NCI-H524 treated with DMSO at 0.1 percent for 48 hours (cell line): ENCODE measurements at places on chromosomes 2 and 18.

GRCh38 chr2:102010902-102011301, 19.1 kb downstream of the IL1R2 start:
- no peak for DNase-seq

DNA sequence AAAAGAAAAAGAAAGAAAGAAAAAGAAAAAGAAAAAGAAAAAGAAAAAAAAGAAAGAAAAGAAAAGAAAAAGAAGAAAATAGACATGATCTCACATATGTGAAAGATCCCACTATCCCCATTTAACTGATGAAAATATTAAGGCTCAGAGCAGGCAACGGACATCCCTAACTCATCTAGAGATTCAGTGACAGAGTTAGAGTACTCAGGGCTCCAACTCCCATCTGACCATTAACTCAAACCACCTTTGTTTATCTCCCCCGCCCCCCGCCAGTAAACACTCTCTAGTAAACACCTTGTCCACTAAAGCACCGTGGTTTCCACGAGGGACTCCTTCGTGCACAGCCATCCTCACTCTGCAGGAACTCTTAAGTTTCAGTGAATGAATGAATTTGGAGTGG, 142.9 kb downstream of the TGIF1 start:
- no peak for DNase-seq

DNA sequence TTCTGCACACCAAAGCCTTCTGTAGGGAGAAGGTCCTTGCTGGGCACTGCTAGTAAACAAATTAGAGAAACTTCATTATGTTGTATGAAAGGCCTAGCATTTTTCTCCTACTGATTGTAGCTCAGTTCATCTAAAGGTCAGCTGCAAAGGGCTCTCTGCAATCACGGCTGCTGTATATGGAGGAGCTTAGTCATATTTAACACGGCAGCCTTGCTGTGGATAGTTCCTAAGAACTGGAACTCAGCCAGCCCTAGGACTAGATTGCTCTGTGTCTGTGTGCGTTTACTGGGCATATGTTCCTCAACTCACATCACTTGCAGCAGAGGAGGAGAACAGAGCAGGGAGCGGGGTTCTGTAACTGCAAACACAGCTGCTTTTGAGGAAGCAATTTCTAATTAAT, 1103.9 kb upstream of the KLHL29 start:
- no peak for DNase-seq

DNA sequence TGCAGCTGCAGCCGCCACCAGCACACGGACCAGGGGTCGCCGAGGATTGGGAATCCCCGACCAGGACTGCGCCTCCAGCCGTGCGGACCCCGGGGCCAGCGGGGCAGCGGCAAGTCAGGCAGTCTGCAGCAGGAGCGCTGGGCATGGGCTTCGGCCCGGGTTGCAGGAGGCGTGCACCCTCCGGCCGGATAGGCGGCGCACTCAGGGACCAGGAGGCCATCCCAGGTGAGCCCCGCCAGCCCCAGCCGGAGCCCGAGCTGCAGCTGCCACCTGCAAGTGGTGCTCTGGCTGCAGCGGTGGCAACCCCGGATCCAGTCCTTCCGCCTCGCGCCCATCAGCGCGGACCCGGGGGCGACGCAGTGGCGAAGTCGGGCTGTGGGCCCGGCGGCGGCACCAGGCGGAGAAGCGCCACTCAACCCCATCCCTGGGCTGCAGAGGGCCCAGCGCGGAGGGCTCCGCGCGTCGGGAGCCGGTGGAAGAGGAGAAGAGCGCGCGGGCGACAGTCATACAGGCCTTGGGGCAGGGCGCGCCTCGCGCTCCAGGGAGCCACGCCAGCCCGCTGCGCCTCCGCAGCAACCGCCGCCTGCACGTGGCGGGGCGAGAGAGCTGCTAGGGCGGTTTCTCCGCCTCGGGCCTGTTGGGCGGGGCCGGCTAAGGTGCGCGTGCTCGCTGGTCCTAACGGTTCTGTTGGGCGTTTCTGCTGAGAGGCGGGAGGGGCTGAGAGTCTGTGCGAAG, 73.8 kb downstream of the RPIA start:
- DNase-seq, result peak; percentile 0

GRCh38 chr2:206797376-206797775, 32.0 kb downstream of the FASTKD2 start:
- no peak for DNase-seq

DNA sequence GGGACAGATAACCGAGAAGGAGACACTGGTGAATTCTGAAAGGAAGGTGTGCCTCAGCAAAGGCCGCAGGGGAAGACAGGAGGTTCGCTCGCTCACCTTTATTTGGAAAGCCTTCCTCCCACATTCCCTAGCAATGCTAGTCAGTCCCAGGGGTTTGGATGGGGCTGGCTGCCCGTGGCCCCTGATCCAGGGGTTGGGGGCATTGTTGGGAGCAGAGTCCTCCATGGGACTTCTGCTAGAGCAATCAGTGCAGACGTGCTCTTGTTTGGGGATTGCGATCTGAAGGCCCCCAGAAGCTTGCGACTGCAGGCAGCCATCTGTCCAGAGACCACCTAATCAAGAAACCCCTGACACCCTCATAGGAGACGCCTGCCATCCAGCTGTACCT, 6.0 kb upstream of the CYP27C1 start:
- DNase-seq, result no peak

DNA sequence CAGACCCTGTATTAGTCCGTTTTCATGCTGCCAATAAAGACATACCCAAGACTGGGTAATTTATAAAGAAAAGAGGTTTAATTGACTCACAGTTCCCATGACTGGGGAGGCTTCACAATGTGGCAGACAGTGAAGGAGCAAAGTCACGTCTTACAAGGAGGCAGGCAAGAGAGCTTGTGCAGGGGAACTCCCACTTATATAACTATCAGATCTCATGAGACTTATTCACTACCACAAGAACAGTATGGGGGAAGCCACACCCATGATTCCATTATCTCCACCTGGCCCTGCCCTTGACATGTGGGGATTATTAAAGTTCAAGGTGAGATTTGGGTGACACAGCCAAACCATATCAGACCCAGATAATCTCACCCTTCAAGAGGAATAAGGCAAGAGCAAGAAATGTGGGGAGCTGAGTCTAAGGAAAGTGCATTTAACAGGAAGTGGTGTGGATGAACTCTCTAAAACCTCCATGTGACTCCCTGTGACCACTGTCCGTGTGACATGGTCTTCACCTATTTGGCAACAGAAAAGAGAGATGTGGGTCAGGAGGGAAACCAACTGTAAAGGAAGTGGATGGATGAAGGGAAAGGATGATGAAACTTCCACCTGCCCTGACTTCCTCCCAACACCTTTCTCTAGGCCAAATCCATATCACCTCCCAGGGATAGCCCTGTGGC, 110.6 kb downstream of the ATL2 start:
- DNase-seq, result no peak

- no peak for DNase-seq
These were observed 111.0 kb upstream of the MAP4K3 start for GRCh38 chr2:39547811-39548719.

GRCh38 chr2:118430510-118431164, 342.4 kb downstream of the INSIG2 start:
- no peak for DNase-seq

- no peak for DNase-seq
These were observed 715.8 kb downstream of the ERBB4 start for GRCh38 chr2:211822686-211823335.

DNA sequence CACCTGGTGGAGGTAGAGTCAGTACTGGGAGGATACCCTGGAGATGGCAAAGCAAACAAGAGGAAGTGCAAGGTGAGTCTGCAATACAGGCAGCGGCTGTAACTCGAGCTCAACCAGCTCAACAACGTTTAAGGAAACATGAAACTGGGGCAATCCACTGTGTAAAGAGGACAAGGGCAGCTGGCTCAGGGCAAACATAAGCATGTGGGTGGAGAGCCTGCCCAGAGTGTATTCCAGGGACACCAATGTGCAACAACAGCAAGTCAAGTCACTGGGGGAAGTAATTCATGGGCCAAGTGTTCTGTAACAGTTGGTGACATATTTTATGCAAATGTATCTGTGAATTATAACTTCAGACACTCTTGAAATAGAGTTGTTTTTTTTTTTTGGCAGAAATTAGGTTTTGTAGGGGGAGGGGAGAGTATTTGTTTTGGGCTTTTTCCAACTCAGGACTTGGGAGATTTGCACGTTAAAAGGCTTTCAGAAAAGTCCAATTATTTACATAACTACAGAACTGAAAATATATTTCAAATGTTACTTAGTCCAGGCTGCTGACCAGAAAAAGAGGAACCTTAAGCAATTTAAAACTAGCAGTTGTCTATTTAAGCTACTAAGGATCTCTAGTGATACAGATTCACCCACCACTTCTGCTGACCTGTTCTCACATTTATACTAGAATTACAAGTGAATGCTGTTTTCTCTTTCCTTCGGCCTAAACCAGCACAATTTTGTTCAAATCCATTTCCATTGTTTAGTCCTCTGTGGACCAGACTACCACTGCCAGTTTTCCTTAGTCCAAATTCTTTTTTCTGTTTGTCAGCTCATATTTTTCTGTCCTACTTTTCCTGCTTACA, 18.6 kb downstream of the NRXN1 start:
- DNase-seq, result peak; percentile 99

- no peak for DNase-seq
These were observed 166.2 kb upstream of the VRK2 start for GRCh38 chr2:57880446-57880845.

- no peak for DNase-seq
These were observed 352.8 kb downstream of the LRRTM4 start for GRCh38 chr2:77169426-77169825.

DNA sequence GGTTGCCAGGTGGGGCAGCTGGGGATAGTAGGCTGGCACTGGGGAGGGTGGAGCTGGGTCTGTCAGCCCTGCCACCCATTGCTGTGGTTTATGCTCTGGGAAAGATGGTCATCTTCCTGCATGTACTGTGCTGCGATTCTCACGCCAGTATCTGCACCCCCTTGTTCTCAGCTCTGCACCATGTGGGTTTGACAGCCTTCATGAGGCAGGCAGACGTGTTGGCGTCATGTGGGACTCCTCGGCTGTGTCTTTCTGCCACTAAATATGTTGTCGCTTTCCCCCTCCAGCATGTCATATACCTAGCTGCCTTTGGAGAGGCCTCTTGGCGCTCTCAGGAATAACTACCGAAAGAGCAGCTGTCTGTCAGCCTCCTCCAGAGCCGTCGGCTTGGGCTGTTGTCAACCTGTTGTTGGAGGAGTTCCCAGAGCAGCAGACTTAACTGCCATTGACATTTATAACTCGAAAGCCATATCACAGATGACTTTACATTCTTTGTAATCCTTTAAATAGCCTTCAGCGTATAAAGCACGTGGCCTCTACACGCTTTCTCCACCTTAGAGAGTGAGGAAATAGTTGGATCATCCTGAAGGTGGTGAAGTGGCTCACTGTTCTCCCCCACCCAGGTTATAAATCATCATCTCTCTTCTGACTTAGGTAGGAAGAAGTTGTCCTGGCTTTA, 80.4 kb upstream of the MGAT5 start:
- DNase-seq, result peak; percentile 57

DNA sequence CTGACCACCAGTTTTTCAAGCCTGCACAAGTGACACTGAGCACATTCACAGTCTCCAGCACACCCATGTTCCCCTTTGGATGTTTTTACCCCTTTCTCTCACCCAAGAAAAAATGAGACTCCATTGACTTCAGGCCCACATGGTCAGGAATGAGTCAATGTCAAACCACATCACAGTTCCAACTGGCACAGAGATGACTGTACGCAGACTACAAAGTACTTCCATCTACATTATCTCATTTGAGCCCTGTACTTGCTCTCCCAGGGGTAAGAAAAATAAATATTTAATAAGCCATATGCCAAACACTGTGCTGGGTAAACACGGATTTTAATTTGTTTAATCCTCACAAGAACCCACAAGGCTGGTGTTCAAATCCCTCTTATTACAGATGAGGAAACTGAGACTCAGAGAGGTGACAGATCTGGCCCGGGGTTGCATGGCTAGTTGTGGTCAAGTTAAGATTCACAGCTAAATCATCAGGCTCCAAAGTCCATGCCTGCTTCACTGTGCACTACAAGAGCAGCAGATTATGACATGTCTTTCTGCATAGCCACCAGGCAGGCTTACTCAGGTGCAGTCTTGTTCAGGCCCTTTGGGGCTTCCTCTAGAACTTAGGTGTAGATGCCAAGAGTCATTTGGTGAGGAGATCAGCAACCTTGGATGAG, 106.1 kb downstream of the TXNL1 start:
- no peak for DNase-seq

DNA sequence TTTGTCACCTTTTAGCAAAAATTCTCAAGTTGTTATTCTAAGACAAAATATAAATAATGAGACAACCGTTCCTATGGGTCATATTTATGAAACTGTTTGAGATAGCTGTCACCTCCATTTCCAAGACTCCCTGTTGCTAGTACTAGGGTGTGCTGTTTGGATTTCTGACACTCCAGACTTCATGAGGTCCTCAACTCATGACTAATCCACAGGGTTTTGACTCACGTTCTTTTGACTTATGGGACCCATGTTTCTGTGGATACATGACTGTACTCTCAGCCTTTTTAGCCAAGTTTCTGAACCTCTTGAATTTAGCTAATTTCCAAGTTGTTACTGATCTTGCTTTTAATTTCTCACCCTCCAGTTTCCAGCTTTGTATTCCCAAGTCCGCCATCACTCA, 178.7 kb upstream of the FAM98A start:
- DNase-seq, result no peak

DNA sequence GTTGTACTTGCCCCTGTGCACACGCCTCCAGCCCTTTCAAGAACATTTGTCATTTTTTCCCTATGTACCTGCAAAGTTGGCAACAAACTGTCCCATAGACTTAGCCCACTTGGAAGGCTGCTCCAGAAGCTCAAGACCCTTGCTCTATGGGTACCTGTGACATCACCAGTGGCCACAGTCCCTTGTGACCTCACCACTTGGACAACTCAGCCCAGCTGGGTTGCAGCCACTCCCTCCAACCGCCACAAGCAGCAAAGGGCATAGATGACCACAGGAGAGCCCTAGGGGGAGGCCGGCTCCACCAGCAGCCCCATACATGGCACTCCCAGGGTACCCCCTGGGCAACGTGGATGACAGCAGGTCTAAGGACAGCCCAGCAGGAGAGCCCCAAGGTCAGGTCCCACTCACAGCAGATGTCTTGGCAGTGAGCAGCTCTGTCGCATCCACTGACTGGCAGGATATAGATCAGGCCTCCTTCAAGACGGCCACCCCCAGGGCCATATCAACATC, at the start of gene TEX44:
Gene TEX44 (plus strand): TSS at position 229 of the 510 bp plus-strand sequence. CDS start 88 bp downstream, at position 317.
- DNase-seq, result no peak
